ENCODE measurements at places on chromosomes 5 and 9. TPM values are rescaled to one million over a fixed set of nuclear protein-coding genes. Genes with fewer than 3 reads are reported as not detected.

SH2D3C gene
- total RNA-seq = 0.16 TPM

RETREG1 gene
- 2.3 TPM for total RNA-seq

FOXD4L6 gene
- not detected for total RNA-seq

TRIM32 gene
- total RNA-seq = 23.2 TPM

PLAC8L1 gene
- total RNA-seq = not detected

RLN2 gene
- total RNA-seq = not detected

ZNF462 gene
- total RNA-seq = 4.3 TPM

SPINK13 gene
- total RNA-seq = not detected

SV2C gene
- total RNA-seq = not detected

DOCK2 gene
- total RNA-seq = 2.1 TPM

PCDHGA5 gene
- total RNA-seq = 0.11 TPM

NR6A1 gene
- total RNA-seq = 1.7 TPM

EIF4E1B gene
- total RNA-seq = not detected

GPRIN1 gene
- 9.3 TPM for total RNA-seq

CARTPT gene
- not detected for total RNA-seq

ZFP2 gene
- total RNA-seq = 0.07 TPM

ICE1 gene
- total RNA-seq = 22.7 TPM

IFNK gene
- not detected for total RNA-seq

CNTFR gene
- 0.08 TPM for total RNA-seq

MRPS30 gene
- total RNA-seq = 39.6 TPM

LHFPL2 gene
- total RNA-seq = 60.0 TPM

NXNL2 gene
- 0.54 TPM for total RNA-seq

PGM5 gene
- not detected for total RNA-seq

PCDHB15 gene
- 0.05 TPM for total RNA-seq

APBA1 gene
- 0.10 TPM for total RNA-seq

MRRF gene
- 66.9 TPM for total RNA-seq
